ENCODE measurements at places on chromosomes 3 and 15.

DNA sequence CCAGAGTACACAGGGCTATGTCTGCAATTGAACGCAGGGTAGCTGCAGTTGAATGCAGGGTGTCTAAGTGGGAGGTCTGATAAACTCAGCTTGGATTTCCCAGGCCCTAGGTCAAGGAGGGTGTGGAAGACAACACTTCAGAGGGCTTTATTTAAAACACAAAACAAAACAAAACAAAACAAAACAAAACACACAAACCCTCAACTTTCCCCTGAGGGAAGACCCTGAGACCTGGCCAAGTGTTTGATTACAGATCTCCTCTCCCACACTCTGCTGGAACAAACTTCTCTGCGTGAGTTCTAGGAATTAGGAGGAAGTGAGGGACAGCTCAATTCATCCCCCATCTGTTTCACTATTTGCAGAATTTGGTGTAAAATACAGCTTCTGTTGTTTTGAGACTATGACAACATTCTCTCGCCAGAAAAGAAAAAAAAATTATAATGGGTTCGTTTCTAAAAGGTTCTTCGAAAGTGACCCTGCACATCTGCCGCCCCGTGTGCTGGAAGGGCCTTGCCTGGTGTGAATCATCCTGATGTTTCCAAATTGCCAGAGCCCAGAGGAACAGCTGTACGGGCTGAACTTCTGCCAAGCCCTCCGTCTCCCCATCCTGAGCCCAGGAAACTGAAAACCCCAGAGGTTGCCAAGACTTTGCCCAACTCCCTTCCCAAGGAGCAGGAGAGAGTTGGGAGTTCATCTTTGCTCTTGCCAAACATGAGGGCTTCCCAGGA is 73.3 kb upstream of the RAD18 start:
- peak; percentile 26 for DNase-seq

GRCh38 chr15:34994925-34995324 is 6.8 kb upstream of the ZNF770 start:
- no peak for DNase-seq

DNA sequence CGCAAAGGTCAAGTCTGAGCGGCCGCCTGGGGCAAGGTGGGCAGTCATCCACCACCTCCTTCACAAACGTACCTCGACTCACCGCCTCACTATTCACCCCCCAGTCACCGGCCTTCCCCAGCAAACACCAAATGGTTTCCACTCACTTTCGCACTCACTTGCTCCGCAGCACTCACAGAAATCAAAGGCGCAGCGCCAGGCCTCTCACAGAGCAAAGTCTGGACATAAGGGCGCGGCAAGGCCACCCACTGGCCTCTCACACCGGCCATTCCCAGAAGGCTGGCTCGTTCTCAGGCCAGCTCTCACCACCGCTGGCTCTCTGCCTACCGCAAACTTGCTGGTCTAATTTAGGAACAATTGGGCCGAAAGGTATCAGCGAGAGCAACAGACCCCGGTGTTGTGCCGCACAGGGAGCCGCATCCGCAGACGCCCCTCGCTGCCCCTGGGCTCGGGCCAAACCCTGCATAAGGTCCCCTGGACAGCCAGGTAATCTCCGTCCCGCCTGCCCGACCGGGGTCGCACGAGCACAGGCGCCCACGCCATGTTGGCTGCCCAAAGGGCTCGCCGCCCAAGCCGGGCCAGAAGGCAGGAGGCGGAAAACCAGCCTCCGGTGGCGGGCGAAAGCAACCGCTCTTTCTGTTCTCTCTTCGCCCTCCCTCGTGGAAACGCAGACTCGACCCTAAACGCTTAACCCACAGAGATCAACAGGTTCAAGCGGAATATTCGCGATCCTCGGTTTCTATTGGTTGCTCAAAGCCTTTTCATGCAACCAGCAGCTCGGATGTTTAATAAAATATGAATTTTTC is 2.9 kb downstream of the SHOX2 start:
- no peak for DNase-seq

GRCh38 chr3:4695846-4696245 is 202.7 kb downstream of the ITPR1 start:
- DNase-seq = no peak

DNA sequence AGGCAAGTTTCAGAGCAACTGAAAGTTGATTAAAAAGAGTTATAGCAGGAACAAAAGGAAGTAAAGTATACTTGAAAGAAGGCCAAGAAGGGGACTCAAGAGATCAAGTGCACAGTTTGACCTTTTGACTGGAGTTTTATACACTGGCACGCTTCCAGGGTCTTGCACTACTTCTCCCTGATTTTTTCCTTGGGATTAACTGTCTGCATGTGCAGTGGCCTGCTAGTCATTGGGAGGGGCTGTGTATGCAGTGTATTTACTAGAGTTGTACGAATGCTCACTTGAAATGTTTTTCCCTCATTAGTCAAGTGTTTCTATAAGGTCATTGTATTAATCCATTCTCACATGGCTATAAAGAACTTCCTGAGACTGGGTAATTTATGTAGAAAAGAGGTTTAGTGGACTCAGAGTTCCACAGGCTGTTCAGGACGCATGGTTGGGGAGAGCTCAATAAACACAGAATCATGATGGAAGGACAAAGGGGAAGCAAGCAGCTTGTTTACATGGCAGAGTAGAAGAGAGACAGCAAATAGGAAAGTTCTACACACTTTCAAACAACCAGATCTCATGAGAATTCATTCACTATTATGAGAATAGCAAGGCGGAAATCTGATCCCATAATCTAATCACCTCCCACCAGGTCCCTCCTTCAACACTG is 571.8 kb downstream of the ZPLD1 start:
- DNase-seq = no peak

- DNase-seq = no peak
These were observed 237.6 kb upstream of the BHLHE40 start for GRCh38 chr3:4741404-4742307.

DNA sequence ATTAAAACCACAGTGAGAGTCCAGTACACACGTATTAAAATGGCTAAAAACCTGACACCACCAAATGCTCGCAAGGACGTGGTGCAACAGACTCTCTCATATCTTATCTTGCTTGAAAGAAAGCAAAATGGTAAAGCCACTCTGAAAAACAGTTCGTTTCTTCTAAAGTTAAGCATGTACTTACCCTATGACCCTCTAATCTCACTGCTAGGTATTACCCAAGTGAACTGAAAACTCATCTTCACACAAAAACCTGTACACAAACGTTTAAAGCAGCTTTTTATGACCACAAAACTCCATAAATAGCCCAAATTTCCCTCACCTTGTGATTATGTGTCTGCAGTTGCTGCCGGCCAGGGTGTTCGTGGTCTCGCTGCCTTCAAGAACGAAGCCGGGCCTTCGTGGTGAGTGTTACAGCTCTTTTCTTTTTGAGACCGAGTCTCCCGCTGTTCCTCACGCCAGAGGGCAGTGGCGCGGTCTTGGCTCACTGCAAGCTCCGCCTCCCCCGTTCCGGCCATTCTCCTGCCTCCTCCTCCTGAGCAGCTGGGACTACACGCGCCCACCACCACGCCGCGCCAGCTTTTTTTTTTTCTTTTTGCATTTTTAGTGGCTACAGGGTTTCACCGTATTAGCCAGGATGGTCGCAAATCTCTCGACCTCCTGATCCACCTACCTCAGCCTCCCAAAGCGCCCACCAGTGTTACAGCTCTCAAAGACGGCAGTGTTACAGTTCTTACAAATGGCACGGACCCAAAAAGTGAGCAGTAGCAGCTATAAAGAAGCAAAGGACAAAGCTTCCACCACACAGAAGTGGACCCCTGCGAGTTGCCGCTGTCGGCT is 165.4 kb downstream of the TJP1 start:
- no peak for DNase-seq

- DNase-seq = no peak
These were observed 39.9 kb downstream of the NKIRAS1 start for GRCh38 chr3:23876923-23877322.

Data from hippocampal formation (tissue), 2 donors.